ENCODE measurements at places on chromosomes 7 and 10.
A peak's percentile ranks its signal among the peaks of the same experiment; 100 is the strongest.

DNA sequence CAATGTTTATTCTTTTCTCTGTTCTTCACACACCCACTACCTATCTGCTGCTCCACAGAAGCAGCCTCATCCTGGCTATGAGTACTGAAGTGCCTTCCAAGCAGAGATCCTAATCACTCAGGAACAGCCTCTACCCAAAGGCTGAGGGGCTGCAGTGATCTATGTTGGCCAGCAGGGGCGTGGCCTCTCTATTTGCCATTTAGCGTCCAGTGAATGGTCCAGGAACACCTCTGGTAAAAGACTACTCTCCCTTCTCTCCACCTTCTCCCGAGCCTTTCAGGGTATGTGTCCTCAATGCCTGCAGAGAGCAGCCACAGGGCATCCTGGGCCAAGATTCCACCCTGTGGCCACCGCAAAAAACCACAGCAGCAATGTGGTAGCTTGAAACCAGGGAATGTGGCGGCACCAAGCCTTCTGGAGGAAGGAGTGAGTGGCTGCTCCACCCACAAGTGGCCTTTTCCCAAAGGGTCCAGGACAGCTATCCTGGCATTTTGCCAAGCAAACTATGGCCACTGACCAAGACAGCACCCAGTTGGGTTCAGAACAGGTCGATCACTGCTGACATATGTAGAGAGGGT, 70.9 kb downstream of the SYPL1 start:
- peak; percentile 31 for DNase-seq

GRCh38 chr7:121501566-121501965, 105.5 kb upstream of the FAM3C start:
- no peak for DNase-seq

GRCh38 chr10:62924344-62924748, 108.2 kb upstream of the EGR2 start:
- DNase-seq = no peak

- DNase-seq = no peak
Measured at GRCh38 chr7:22268884-22269421, 88.0 kb downstream of the RAPGEF5 start.

GRCh38 chr7:13044309-13044708, 356.9 kb downstream of the ARL4A start:
- no peak for DNase-seq

DNA sequence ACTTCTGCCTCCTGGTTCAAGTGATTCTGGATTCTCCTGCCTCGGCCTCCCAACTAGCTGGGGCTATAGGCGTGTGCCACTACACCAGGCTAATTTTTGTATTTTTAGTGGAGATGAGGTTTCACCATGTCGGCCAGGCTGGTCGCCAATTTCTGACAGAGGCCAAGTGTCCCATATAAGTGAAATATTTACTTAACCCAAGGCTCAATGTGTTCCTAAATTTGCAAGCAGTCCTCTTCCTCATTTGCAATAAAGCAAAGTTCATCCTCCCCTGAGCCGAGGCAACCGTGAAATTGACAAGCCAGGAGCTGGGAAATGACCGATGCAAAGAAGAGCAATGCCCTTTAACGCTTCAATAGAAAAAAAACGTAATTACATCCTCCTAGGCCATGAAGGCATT, 347.7 kb downstream of the FRMD4A start:
- no peak for DNase-seq

GRCh38 chr7:55144333-55145317, 125.8 kb downstream of the EGFR start:
- DNase-seq = no peak

DNA sequence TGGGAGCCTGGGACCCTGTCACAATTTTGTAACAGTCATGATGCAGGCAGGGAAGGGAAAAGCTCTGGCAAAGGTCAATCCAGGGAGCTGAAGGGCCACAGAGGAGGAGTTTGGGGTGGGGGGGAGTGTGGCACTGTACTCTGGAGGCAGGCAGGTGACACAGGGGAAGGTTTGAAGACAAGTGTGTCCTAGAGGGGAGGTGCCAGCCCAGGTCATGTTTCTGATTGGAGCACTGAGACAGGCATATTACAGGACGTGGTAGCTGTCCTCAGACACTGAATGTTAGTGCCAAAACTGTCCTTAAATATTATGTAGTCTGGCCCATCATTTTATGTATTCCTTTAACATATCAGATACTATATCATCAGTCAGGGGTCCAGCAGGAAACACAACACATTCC, 75.6 kb upstream of the LRRC4 start:
- no peak for DNase-seq

GRCh38 chr7:39714447-39715091, 91.2 kb downstream of the RALA start:
- DNase-seq = no peak

DNA sequence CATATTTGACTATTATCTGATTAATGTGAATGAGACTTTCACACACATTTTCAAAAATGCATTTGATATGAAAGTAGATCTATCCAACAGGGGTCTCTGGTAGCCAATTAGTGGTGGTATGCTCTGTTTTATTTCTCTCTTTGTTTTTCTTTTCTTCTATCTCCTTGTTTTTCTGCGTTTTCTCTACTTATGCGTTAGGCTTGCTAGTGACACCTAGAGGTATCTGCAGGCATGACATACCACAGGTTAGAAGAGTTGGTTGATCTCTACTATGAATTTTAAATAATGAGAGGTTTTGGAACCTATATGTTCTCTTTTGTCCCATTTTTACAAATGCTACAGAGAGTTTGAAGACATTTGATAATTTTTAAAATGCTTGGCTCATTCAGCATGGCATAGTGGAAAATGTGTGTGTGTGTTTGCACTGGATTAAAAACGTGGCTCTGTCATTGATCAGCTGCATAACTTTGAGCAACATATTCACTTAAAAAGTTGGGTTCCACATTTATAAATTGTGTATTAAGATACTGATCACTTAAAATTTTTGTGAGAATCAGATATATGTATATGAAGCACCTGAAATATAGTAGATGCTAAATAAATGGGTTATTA, 28.1 kb upstream of the PLXDC2 start:
- peak; percentile 30 for DNase-seq

DNA sequence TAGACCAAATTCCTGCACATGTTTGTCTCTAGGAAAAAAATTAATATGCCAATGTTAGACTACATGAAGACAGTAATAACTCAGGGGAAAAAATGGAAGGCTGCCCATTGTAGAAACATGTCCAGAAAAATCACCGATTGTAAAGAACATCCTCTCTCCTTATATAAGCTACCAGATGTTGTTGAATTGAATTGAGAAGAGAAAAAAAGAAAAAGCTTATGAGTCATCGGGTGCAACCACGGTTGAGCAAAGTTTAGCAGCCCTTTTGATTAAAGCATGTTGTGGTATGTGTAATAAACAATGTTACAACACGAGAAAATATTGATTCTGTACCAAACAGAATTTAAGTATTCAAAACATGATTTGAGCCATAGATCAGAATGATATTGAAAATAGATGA, 102.3 kb upstream of the ARHGAP21 start:
- peak; percentile 54 for DNase-seq

DNA sequence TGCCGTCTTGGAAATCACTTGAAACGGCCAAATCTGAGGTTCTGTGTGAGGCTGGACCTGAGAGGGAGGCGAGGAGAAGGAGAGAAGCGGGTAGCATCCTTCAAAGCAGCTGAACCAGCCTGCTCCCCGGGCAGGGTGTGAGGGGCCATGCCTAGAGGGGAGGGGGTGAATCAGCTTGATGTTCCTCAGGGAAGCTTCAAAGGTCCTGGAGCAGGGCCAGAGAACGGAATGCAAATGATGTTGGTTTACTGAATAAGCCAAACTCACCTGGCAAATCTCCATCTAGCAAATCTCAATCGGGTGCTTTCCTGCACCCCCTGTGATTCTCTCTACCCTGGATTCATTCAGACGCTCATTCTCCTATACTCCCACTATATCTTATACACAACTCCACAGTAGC, 226.9 kb downstream of the WDR11 start:
- no peak for DNase-seq

DNA sequence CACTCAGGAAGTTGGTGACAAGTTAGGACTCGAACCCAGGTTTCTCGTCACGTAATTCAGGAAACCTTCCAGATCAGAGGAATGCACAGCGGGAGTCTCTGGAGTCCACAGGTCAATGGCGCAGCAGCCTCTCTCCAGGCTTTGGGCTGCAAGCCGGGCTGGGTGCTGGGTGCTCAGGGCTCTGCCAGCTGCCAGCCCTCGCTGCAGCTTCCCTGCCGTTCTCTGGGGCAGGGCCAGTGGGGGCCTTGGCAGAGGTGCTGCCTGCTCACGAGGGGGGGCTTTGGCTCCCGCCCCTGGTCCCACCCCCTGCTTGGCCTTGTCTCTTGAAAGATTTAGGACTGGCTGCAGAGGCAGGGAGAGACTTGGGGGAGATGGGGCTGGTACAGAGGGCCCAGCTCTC, at the start of gene TACR2:
Gene TACR2 (minus strand): TSS at position 224 of the 400 bp plus-strand sequence. CDS start 595 bp downstream, outside the sequence.
- DNase-seq = no peak

DNA sequence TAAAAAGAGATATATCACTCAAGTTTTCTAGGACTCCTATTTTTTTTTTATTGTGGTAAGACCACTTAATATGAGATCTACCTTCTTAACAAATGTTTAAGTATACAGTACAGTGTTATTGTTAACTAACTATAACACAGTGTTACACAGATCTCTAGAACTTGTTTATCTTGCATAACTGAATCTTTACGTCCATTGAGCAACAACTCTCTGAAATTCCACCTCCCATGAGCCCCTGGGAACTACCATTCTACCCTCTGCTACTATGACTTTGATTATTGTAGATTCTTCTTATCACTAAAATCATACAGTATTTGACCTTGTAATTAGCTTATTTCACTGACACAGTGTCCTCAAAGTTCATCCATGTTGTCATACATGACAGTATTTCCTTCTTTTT, 22.5 kb upstream of the REEP3 start:
- no peak for DNase-seq

DNA sequence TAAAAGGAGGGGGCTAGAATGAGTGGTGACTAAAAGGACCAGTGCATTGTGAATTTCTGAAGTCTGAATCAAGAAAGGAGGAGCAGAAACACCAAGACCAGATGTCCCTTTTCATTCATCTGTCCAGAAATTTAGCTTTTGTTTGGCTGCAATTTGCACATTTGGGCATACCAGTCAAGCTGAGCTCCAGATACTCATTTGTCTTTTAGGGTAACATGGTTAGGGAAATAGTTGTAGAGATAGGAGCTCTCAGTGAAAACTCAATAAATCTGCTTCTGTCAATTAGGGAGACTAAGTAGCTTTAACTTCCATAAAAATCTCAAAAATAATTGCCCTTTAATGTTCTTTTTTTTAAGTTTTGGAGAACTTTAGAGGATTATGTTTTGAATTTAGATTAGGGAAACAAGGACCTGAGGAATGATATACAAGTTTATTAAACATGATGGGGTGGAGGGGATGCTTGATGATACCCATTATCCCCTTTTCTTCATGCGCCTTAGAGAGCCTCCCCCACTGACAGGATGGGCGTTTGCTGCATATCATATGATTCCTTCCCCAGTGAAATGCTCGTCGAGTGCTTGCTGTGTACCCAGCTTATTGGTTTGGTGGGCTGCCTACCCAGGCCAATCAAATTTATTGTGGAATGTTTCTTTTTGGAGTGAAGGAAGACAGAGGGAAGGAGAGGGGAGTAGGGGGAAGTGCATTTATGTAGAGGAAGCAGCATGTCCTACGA, 50.7 kb upstream of the RPA3 start:
- no peak for DNase-seq

GRCh38 chr7:15485998-15486397, 75.8 kb downstream of the AGMO start:
- DNase-seq = no peak

- DNase-seq = no peak
Measured at GRCh38 chr7:28144266-28144665, 36.3 kb downstream of the JAZF1 start.

DNA sequence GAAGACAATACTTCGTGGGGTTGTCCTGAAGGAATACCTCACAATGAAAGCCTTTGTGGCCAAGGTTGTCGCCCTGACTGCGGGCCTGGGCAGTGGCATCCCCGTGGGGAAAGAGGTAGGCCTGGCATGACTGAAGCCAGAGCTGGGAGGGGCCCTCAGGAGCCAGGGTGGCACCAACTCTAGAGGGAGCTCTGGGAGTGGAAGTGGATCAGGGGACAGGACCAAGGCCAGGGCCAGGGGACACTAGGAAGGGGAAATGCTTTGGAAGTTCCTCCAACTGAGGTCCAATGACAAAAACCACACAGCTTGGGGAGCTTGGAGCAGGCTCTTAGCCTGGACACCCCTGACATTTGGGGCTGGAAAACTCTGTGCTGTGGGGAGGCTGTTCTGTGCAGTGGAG, 5.8 kb downstream of the CLCN1 start:
- no peak for DNase-seq

DNA sequence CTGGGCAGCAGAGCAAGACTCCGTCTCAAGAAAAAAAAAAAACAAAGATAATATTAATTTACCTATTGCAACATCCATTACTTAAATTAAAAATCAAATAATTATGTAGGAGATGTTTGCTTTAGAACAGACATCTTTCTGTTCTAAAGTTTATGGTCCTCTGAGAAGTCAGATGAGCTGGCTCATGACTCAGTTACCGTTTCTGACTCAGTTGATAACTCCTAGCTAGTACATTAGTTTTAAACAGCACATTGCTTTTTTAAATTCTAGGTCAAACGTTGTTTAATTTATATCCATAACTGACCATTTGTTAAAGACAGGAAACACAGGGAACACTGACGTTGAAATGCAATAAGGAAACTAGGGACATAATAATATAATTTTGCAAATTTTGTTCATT, 162.7 kb downstream of the ETV1 start:
- no peak for DNase-seq

- no peak for DNase-seq
Measured at GRCh38 chr10:90834326-90834725, 23.5 kb downstream of the HTR7 start.

DNA sequence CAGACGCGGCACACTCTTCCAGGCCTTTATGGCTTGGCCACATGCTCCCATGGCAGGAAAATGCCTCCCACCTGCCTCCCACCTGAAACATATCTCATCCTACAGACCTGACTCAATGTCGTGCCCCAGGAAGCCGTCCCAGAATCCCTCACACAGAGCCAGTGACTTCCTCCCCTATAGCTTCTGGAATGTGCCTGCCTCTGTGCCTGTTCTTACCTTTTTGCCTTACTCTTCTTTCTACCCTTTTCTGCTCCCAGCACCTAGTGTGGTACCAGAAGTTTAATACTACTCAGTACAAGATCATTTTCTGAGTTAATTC, 123.9 kb upstream of the STK17A start:
- DNase-seq = no peak

DNA sequence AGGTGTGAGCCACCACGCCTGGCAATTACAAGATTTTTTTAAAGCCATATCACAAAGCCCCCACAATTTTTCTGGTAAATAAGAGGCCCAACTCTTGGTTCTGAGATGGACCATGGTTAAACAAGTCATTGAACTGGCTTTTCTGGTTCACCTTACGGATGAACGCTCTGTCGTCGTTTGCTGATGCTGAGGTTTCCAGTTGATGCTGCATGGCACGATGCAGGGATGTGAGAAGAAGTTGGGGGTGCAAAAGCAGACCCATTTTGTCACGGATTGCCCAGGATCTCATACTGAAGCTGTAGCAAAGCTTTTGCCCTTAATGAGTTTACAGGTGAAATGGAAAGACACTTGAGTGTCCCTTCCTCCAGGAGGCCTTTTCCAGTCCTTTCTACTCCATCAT, 2.0 kb upstream of the IL2RA start:
- no peak for DNase-seq

GRCh38 chr10:33341637-33342036, 7.2 kb upstream of the NRP1 start:
- no peak for DNase-seq

Data from activated CD4-positive, alpha-beta T cell treated with anti-CD3 and anti-CD28 coated beads, Interleukin-2, Interleukin-4, amounts not matched to agents 100 ng/mL and 50 ng/mL, durations not matched to agents 16 hours and 8 hours (primary cell).